ENCODE measurements at places on chromosomes 16 and 17.

DNA sequence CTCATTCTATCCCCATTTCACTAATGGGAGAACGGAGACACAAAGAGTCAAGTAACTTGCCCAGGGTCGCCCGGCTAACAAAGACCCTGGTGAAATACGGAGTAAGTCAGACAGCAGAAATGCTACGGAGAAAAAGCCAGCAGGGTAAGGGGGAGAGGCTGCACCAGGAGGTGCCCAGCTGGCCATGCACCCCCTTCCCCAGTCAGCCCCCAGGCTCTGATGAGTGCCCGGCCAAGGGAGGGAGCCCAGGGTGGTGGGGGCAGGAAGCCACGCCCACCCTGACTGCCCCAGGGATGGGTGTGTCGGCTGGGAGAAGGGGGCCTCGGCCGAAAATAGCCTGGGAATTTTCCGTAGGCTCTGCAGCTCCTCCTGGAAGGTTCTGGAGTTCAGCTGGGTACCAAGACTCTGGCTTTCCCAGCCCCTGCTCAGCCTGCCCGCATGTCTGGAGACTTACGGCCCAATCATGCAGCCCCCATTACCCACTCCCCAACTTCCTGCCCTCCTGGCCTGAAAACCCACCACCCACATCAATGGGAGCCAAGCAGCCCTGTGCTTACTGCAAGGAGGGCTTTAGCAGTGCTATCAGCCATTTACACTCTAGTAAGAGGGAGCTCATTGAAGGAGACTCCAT lies 4.2 kb downstream of the CARHSP1 start:
- no peak for DNase-seq

DNA sequence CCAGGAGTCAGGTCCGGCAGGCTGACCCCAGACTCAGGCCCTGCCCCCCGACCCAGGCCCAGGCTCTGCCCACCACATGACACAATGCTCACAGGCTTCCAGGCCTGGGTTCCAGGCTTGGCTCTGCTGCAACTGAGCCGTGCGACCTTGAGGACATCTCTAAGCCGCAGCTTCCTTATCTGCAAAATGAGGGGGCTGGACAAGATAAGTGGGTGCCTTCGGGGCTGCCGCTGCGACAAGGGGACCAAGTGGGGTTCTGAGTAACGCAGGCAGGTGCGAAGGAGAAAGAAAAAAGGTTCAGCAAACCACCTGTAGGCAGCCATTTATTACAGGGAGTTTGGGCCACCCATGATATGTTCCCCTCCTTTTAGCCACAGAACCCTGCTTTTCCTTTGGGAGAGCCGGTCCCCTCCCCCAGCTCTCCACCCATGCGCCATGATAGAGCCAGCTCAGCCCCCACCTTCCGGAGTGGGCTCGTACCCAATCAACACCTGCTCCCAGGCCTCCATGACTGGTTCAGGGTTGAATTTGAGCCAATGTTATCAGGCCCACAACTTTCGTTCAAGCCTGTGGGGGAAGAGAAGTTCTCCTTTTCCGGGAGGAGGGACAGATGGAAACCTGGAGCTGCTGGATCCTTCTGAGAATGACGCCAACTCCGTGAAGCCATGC lies 38.2 kb downstream of the RTN4RL1 start:
- DNase-seq = no peak

DNA sequence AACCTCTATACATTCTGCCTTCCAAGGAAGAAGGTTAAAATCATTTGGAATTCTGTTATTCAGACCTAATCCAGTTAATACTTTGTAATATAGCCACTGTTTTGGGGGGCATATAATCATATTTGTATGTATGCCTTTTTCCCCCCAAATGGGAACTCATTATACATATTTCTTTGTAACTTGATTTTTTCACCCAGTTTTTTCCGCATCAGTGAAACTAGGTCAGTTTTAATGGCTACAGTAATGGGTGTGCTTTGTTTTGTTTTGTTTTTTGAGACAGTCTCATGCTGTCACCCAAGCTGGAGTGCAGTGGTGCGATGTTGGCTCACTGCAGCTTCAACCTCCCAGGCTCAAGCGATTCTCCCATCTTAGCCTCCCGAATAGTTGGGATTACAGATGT lies 54.9 kb downstream of the WWP2 start:
- no peak for DNase-seq

- DNase-seq = no peak
Measured at GRCh38 chr17:50051606-50052005, 4.3 kb upstream of the ITGA3 start.

GRCh38 chr16:12503191-12503590 lies 300.5 kb downstream of the CPPED1 start:
- DNase-seq = no peak

All from CD4-positive, alpha-beta T cell treated with Interleukin-6 at 100 ng/mL for 8 hours (primary cell).